Stimulated activated memory B cell treated with anti-CD40 and anti-IgM and Interleukin-4, amounts not matched to agents 10 μg/mL and 1 μg/mL and 100 μg/mL, for 72 hours (primary cell): ENCODE measurements at places on chromosomes 11 and 22.

- H3K4me3 ChIP-seq, result no peak overlapping the region
- no peaks in the 10 kb centered on the region for H3K4me1 ChIP-seq
- no peak for ATAC-seq
- H3K27me3 ChIP-seq, result no peaks in the 10 kb centered on the region
- no peaks in the 10 kb centered on the region for H3K36me3 ChIP-seq
Observed at GRCh38 chr11:122310766-122311165, 194.8 kb upstream of the BLID start.

GRCh38 chr11:117457835-117458234, 130.2 kb downstream of the CEP164 start:
- peaks cover 38% of the 10 kb centered on the region for H3K4me1 ChIP-seq
- peak overlapping the region; percentile 84 for H3K27ac ChIP-seq

GRCh38 chr22:29345932-29346331, 30.4 kb upstream of the RASL10A start:
- ATAC-seq, result no peak
- H3K27me3 ChIP-seq, result no peaks in the 10 kb centered on the region
- H3K36me3 ChIP-seq, result peaks cover 68% of the 10 kb centered on the region
- H3K27ac ChIP-seq, result no peak overlapping the region
- H3K4me1 ChIP-seq, result no peaks in the 10 kb centered on the region

DNA sequence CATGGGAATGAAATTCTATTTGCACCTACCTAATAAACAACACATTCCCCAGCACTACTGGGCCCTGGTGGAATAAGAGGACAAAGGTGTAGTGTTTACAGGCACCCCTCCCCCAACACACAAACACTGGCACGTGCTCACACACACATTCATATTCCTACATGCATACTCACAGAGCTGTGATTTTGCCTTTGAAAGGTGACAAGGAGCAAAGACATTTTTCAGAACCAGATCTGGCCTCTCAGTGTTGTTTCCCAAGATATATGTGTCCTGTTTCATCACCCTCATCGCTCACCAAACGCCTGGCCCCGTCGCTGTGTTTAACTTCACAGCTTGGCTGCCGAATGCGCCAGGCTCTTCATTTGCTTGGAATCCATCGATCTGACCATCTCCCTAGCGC, 292.6 kb downstream of the NTM start:
- no peaks in the 10 kb centered on the region for H3K27me3 ChIP-seq
- no peak overlapping the region for H3K4me3 ChIP-seq
- H3K36me3 ChIP-seq, result no peaks in the 10 kb centered on the region
- no peak for ATAC-seq
- no peaks in the 10 kb centered on the region for H3K4me1 ChIP-seq

- peaks cover 10% of the 10 kb centered on the region for H3K4me1 ChIP-seq
- H3K27ac ChIP-seq, result no peak overlapping the region
- ATAC-seq, result no peak
- no peaks in the 10 kb centered on the region for H3K36me3 ChIP-seq
Observed at GRCh38 chr11:26287067-26287518, 44.8 kb upstream of the ANO3 start.
